ENCODE measurements at places on chromosomes 12 and 14.
A peak's percentile ranks its signal among the peaks of the same experiment; 100 is the strongest.

GRCh38 chr14:73124180-73124894 is 12.0 kb upstream of the PSEN1 start:
- no peak overlapping the region for H3K4me3 ChIP-seq
- H3K27ac ChIP-seq, result no peak overlapping the region
- peaks cover 25% of the 10 kb centered on the region for H3K36me3 ChIP-seq
- H3K4me1 ChIP-seq, result no peaks in the 10 kb centered on the region
- no peak for DNase-seq

DNA sequence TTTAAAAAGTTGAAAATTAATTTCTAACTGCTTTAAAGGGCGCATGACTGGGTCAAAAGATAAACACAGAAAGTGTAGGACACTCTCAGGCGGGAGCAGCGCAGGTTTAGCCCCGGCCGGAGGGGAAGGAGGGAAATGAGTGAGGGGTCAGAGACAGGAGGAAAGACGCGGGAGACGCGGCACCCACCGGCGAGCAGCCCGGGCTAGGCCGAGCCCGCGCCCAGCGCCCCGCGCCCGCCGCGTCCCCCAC is 591 bp downstream of the GXYLT1 start:
- H3K27ac ChIP-seq, result peak overlapping the region; percentile 75
- DNase-seq, result no peak
- H3K4me1 ChIP-seq, result peaks cover 29% of the 10 kb centered on the region
- H3K36me3 ChIP-seq, result no peaks in the 10 kb centered on the region

GRCh38 chr12:12665194-12665593 is 30.8 kb downstream of the GPR19 start:
- no peaks in the 10 kb centered on the region for H3K27me3 ChIP-seq
- no peak for DNase-seq
- no peaks in the 10 kb centered on the region for H3K36me3 ChIP-seq
- H3K27ac ChIP-seq, result no peak overlapping the region
- no peaks in the 10 kb centered on the region for H3K4me1 ChIP-seq

DNA sequence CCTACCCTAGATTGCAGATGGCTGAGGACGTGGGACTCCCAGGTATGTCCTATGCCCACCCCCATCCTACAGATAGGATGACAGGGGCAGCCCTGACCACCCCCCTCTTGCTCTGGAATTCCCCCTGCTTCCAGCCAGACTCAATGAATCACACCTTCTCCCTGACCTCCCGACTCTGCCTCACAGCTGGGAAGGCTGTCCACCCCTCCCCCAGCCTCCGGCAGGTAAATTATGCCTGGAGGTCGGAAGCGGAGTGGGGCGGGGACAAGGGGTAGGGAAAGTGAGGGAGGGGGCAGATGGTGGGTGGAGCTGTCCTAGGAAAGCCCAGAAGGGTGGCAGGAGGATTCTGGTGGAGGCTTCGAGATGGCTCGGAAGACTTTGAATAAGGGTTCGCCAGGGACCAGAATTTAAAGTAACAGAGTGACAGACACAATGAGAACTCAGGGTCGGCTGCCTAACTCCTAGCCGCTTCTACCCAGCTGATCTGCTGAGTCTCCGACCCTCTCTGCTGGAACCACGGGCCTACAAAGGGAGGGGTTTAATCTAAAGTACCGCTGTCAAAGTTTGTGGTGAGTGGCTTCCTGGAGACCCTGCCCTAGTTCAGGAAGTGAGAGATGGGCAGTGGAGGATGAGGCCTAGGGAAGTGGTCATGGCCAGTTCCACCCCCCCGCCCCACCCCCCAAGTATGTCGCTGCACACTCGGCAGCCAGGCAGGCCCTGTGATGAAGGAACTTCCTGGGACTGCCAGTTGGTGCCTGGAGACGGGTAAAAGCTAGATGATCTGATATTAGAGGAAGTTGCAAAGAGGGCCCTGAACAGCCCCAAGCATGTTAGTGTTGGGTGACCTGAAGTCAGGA is 4.2 kb downstream of the PLEKHG3 start:
- H3K36me3 ChIP-seq, result no peaks in the 10 kb centered on the region
- peaks cover 35% of the 10 kb centered on the region for H3K4me1 ChIP-seq
- peak overlapping the region; percentile 4 for H3K27ac ChIP-seq
- peak; percentile 40 for DNase-seq
- H3K27me3 ChIP-seq, result peaks cover 21% of the 10 kb centered on the region
- H3K4me3 ChIP-seq, result no peak overlapping the region

DNA sequence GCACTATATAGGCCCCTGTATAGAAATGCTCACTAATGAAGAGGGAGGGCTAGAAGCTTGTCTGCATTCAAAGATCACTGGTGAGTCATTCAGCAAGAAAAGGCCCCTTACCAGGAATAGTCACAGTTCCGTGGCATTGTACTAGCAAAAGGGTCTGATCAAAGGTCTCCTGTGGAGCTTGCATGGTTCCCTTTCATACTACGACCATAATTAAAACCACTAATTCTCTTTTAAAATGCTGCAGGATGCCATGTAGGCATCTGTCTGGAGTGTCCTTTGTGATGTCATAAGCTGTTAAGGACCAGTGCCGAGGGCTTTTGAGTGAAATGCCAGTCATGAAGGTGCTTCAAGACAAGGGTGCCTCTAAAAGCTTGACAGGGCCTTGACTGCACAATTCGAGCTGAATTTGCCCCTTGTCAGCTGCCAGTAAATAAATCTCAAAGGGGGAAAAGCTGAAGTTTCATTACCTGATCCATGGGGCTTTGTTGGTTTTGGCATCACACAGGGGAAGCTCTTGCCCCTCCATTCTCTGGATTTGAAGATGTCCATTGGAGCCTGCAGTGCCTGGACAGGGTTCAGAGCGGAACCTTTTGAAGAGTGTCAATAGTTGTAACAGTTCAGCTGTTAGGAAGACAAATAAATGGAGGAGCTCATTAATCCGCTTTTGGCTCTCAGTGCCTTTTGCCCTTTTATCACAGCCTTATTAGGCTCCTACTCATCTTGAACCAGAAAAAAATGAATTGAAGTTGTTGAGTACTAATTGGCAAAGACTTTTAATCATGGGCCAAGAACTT is 69.1 kb downstream of the TMEM260 start:
- no peak overlapping the region for H3K27ac ChIP-seq
- no peak for DNase-seq
- peaks cover 6% of the 10 kb centered on the region for H3K36me3 ChIP-seq
- H3K4me3 ChIP-seq, result no peak overlapping the region
- H3K4me1 ChIP-seq, result no peaks in the 10 kb centered on the region
